ENCODE measurements at places on chromosomes 6 and 20.

- H3K4me1 ChIP-seq = peaks cover 41% of the 10 kb centered on the region
- H3K36me3 ChIP-seq = peaks cover 18% of the 10 kb centered on the region
- DNase-seq = no peak
- no peak overlapping the region for H3K4me3 ChIP-seq
- peak overlapping the region; percentile 57 for H3K27ac ChIP-seq
Observed at GRCh38 chr6:7593229-7593628, 3.2 kb downstream of the SNRNP48 start.

- H3K36me3 ChIP-seq = peaks cover 3% of the 10 kb centered on the region
- peak; percentile 25 for DNase-seq
- peaks cover 77% of the 10 kb centered on the region for H3K27me3 ChIP-seq
- H3K4me3 ChIP-seq = peak within 1 kb of the TSS; percentile 17
- peak within 1 kb of the TSS; percentile 56 for H3K27ac ChIP-seq
Observed at GRCh38 chr20:49482621-49483017, at the start of gene KCNB1. Gene KCNB1, minus strand, starts transcription at chr20:49482668. Its CDS starts 188 bp downstream, at chr20:49482480.

- no peaks in the 10 kb centered on the region for H3K4me1 ChIP-seq
- no peaks in the 10 kb centered on the region for H3K36me3 ChIP-seq
- DNase-seq = no peak
- no peak overlapping the region for H3K27ac ChIP-seq
- H3K27me3 ChIP-seq = peaks cover 84% of the 10 kb centered on the region
- H3K4me3 ChIP-seq = no peak overlapping the region
Observed at GRCh38 chr20:51156041-51156982, 133.4 kb upstream of the KCNG1 start.

GRCh38 chr6:131949909-131950766, 1.0 kb downstream of the CCN2 start:
- H3K27ac ChIP-seq = no peak overlapping the region
- peaks cover 4% of the 10 kb centered on the region for H3K36me3 ChIP-seq
- H3K27me3 ChIP-seq = peaks cover 73% of the 10 kb centered on the region
- peaks cover 6% of the 10 kb centered on the region for H3K4me1 ChIP-seq
- peak overlapping the region; percentile 77 for H3K4me3 ChIP-seq

DNA sequence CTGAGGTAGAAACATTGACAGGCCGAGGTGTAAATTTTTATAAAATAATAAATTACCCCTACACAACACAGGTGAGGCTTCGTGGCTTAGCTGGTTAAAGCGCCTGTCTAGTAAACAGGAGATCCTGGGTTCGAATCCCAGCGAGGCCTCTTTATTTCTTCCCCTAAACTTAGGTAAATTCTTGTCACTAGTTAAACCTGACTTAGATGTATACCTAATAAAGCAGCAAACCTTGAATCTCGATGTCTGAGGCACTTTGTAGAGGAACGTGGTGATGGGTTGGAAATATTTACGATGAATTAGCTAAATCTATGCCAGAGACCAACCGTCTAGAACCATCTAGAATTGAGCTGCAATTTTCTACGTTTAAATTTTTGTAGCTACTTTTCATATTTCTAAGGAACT, 185.6 kb downstream of the OR2B2 start:
- no peak overlapping the region for H3K4me3 ChIP-seq
- no peak overlapping the region for H3K27ac ChIP-seq
- peaks cover 58% of the 10 kb centered on the region for H3K27me3 ChIP-seq
- H3K4me1 ChIP-seq = no peaks in the 10 kb centered on the region

GRCh38 chr6:128363020-128363813, 157.2 kb downstream of the PTPRK start:
- peaks cover 5% of the 10 kb centered on the region for H3K27me3 ChIP-seq
- H3K27ac ChIP-seq = no peak overlapping the region
- H3K36me3 ChIP-seq = peaks cover 2% of the 10 kb centered on the region
- H3K4me3 ChIP-seq = no peak overlapping the region
- no peaks in the 10 kb centered on the region for H3K4me1 ChIP-seq

DNA sequence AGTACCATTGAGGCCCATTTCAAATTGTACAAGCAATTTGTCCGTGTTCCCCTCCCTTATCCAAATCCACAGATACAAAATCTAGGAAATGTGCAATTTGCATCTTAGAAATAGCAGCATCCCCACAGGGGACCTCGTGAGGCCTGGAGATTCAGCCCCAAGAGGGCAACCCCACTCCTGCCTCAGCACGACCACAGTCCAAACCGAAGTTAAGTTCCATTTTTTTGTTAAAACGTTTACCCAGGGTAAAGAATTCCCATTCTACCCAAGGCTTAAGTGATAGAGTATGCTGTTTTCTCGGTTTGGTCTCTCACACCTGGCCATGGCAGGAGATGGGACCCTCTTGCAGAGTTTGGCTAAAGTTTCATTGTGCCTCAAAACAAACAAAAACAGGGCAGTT, 41.2 kb downstream of the PLCG1 start:
- peaks cover 11% of the 10 kb centered on the region for H3K4me1 ChIP-seq
- peak overlapping the region; percentile 69 for H3K27ac ChIP-seq
- H3K36me3 ChIP-seq = peaks cover 10% of the 10 kb centered on the region
- H3K27me3 ChIP-seq = no peaks in the 10 kb centered on the region

- H3K27me3 ChIP-seq = no peaks in the 10 kb centered on the region
- no peak for DNase-seq
- no peak overlapping the region for H3K27ac ChIP-seq
- H3K4me1 ChIP-seq = no peaks in the 10 kb centered on the region
- no peak overlapping the region for H3K4me3 ChIP-seq
Observed at GRCh38 chr6:22765015-22765414, 195.6 kb downstream of the HDGFL1 start.

GRCh38 chr6:159002432-159003155, 2.6 kb upstream of the RSPH3 start:
- peaks cover 31% of the 10 kb centered on the region for H3K4me1 ChIP-seq
- no peak overlapping the region for H3K27ac ChIP-seq
- no peak overlapping the region for H3K4me3 ChIP-seq
- no peaks in the 10 kb centered on the region for H3K27me3 ChIP-seq

- peaks cover 3% of the 10 kb centered on the region for H3K36me3 ChIP-seq
- no peak for DNase-seq
- peak overlapping the region; percentile 27 for H3K4me3 ChIP-seq
- H3K27ac ChIP-seq = no peak overlapping the region
- peaks cover 9% of the 10 kb centered on the region for H3K27me3 ChIP-seq
Observed at GRCh38 chr6:137155830-137156229, 17.6 kb downstream of the IL22RA2 start.

DNA sequence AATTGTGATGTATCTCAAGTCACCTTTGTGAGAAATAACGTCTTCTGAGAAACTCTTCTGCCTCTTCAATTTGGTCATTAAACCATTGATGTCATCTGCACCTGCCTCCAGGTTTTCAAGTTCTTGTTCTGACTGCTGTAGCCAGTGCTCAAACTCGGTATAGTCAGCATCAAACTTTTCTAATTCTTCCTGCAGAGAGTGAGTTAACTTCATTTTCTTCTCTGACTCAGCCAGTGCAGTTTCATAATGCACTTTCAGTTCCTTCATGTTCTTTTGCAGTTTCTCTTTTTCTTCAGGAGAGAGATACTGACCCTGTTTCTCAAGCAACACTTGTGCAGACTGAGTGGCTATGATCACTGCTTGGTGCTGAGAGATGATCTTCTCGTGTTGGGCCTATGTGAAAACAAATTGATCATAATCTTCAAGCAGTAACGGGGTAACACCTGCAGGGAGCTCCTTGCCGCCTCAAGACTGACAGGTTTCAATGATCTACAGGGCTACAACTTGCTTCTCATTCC, 48.8 kb downstream of the DST start:
- no peak overlapping the region for H3K27ac ChIP-seq
- H3K4me1 ChIP-seq = peaks cover 12% of the 10 kb centered on the region
- H3K4me3 ChIP-seq = peak overlapping the region; percentile 5
- H3K27me3 ChIP-seq = no peaks in the 10 kb centered on the region

GRCh38 chr6:153958860-153959259, 80.2 kb upstream of the OPRM1 start:
- H3K27ac ChIP-seq = no peak overlapping the region
- DNase-seq = no peak
- H3K36me3 ChIP-seq = no peaks in the 10 kb centered on the region
- no peak overlapping the region for H3K4me3 ChIP-seq
- no peaks in the 10 kb centered on the region for H3K4me1 ChIP-seq

DNA sequence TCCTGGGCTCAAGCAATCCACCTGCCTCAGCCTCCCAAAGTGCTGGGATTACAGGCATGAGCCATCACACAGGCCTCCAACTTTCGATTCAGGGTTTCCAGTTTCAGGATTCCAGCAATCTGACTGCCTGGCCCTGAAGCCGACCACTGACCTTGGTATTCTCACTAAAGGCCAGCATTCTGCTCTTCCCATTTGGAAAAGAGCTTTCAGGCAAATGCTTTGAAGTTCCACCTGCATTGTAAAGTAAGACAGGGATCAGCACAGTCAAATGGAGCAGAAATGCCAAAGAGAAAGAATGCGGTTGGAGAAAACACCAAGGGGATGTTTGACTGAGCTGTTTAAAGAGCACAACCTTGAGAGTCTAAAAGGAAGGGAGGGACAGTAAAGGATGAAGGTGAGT, 117.0 kb upstream of the CEP85L start:
- H3K4me3 ChIP-seq = no peak overlapping the region
- peaks cover 13% of the 10 kb centered on the region for H3K4me1 ChIP-seq
- peaks cover 3% of the 10 kb centered on the region for H3K36me3 ChIP-seq
- H3K27me3 ChIP-seq = no peaks in the 10 kb centered on the region

- no peak overlapping the region for H3K4me3 ChIP-seq
- H3K27ac ChIP-seq = no peak overlapping the region
- peaks cover 26% of the 10 kb centered on the region for H3K4me1 ChIP-seq
- H3K27me3 ChIP-seq = no peaks in the 10 kb centered on the region
- peaks cover 18% of the 10 kb centered on the region for H3K36me3 ChIP-seq
Observed at GRCh38 chr20:25318471-25319240, 70.8 kb downstream of the PYGB start.

GRCh38 chr6:37919417-37920157, 100.1 kb downstream of the ZFAND3 start:
- H3K36me3 ChIP-seq = peaks cover 9% of the 10 kb centered on the region
- no peak overlapping the region for H3K4me3 ChIP-seq
- DNase-seq = no peak
- H3K27me3 ChIP-seq = no peaks in the 10 kb centered on the region
- no peak overlapping the region for H3K27ac ChIP-seq

- DNase-seq = no peak
- no peaks in the 10 kb centered on the region for H3K4me1 ChIP-seq
Observed at GRCh38 chr6:34090935-34091334, 55.0 kb downstream of the GRM4 start.

DNA sequence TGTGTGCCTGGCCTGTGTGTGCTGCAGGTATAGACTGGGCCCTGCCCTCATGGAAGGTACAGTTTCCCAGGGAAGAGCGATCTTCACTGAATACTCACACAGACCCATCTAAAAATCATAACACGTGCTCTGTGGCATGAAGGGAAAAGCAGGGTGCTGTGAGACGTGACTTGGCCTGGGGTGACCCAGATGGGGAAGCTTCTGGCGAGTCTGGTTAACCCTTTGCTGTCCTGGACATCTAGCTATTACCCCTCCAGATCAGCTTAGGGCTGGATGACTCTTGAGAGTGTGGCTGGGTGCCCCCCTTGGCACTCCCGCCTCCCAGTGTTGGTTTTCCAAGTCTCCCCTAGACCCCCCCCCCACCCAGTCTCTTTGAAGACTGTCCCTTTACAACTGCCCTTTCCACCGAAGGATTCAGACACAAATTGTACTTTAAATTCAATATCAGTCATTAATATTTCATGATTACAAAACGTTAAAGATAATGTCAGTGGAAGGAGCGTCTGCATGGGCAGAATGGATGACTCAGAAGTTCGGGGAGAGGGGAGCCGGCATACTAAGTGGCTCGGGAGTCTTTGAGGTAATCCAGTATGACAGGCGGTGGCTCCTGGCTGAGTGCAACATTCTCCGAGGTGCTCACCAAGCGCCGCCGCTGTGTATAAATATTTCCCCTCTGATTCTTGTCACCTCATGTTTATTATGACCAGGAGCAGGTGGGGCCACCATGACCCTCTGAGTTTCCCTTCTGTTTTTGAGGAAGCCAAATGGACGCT, 77.3 kb downstream of the CD40 start:
- no peaks in the 10 kb centered on the region for H3K4me1 ChIP-seq
- H3K36me3 ChIP-seq = peaks cover 1% of the 10 kb centered on the region
- no peak for DNase-seq
- H3K4me3 ChIP-seq = no peak overlapping the region
- H3K27me3 ChIP-seq = peaks cover 60% of the 10 kb centered on the region
- H3K27ac ChIP-seq = no peak overlapping the region

DNA sequence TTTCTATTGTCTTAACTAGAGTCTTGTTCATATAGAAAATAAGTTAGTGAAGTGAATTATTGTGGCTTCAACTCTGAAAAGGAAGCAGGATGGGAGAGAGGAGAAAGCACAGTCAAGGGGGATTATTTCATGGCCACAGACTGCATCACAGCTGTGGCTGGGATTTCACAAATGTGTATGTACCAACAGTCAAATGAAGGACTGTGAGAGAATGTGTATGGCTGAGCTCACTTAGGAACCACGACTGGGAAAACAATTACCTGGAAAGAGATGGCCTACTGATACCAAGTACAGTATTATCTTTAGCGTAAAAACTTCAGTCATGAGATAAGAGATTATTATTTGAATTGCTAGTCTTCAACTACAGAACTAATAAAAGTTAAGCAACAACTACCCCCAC, 54.9 kb downstream of the SESN1 start:
- H3K27me3 ChIP-seq = no peaks in the 10 kb centered on the region
- H3K4me1 ChIP-seq = peaks cover 38% of the 10 kb centered on the region
- H3K4me3 ChIP-seq = no peak overlapping the region
